Kidney capillary endothelial cell (primary cell): ENCODE measurements at places on chromosomes 2 and 18.

GRCh38 chr18:74497778-74498177, 1.6 kb downstream of the CNDP2 start:
- DNase-seq: no peak

DNA sequence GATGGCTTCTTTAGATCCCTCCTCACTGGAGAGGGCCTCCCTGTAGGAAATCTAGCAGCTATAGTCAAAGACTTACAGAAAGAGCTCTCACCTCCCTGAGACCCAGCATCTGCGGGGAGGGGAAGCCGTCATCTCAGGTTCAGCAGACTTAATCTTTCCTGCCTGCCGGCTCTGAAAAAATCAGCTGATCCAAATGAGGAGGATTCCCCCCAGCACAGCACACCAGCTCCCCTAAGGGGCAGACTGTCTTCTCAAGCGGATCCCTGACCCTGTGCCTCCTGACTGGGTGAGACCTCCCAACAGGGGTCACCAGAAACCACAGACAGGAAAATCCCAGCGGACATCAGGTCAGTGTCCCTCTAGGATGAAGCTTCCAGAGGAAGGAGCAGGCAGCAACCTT, 601.9 kb downstream of the CNTNAP5 start:
- no peak for DNase-seq

- no peak for DNase-seq
These were observed 1.1 kb upstream of the MAT2A start for GRCh38 chr2:85537600-85538506.

- no peak for DNase-seq
These were observed 7.2 kb downstream of the BBS5 start for GRCh38 chr2:169486487-169486886.

DNA sequence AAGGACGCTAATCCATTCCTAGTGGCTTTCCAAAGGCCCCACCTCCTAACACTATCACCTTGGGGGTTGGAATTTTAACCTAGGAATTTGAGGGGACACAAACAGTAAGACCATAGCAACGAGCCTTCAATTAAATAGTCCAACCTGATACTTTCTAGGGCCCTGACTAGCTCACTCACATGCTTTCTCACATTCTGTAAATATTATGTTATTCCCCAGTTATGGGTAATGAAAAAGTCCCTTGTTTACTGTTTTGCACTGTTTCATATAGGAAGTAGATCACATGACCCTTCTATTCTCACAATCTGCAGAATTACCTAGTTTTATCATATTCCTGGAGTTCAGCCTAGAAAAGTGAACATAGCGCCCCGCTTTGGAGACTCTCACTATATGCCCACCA, 1212.1 kb upstream of the ACVR2A start:
- DNase-seq: no peak

DNA sequence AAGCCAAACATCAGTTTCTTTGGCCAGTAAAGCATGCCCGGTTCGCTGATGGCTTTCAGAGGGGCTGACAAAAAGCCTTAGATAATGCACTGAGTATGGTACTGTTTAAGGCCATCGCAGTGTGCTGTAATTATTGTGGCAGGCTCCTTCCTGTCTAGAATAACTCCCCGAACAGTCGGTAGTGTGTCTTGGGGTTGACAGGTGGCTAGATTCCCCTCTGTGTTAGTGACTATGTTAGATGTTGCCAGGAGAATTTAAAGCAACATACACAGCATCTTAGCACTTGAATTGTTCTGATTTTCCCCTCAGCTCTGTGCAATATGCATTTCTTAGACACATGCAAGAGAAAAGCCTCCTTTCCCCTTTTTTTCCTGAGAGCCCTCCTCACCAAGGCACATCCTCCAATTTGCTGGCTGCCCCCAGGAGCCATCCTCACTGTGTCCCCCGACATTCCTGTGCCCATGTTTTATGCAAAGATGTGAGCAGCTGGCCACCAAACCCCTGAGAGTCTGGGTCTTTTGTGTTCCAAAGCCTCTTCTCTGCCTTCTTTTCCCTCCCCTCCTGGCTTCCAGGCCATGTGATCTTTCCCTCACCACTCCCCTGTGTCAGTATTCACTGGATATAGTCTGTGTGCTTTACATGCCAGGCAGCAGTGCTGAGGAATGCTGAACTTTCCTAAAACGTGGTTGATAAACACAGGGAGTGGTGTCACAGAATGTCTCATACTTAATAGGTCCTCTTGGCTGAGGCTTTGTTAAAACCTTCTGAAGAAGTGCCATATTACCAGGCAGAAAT, 331.5 kb downstream of the HRH4 start:
- no peak for DNase-seq

- no peak for DNase-seq
These were observed 3.5 kb downstream of the MAP3K20 start for GRCh38 chr2:173079141-173079540.

- no peak for DNase-seq
These were observed 111.8 kb downstream of the STK39 start for GRCh38 chr2:168135630-168136029.

GRCh38 chr2:64698668-64699444, 45.1 kb upstream of the SERTAD2 start:
- peak; percentile 99 for DNase-seq

DNA sequence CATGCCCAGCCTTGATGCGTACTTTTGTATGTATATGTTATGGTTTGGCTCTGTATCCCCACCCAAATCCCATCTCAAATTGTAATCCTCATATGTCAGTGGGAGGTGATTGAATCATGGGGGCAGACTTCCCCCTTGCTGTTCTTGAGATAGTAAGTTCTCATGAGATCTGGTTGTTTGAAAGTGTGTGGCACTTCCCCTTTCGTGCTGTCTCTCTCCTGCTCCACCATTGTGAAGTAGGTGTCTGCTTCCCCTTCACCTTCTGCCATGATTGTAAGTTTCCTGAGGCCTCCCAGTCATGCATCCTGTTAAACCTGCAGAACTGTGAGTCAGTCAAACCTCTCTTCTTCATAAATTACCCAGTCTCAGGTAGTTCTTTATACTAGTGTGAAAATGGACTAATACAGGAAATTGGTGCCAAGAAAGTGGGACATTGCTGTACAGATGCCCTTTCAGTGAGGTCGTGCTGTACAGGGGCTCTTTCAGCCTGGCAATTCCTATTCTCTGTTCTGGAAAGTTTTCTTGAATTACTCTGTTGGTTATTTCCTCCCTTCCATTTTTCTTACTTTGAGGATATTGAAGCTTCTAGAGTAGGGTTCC, 38.2 kb downstream of the KCMF1 start:
- DNase-seq: peak; percentile 19

DNA sequence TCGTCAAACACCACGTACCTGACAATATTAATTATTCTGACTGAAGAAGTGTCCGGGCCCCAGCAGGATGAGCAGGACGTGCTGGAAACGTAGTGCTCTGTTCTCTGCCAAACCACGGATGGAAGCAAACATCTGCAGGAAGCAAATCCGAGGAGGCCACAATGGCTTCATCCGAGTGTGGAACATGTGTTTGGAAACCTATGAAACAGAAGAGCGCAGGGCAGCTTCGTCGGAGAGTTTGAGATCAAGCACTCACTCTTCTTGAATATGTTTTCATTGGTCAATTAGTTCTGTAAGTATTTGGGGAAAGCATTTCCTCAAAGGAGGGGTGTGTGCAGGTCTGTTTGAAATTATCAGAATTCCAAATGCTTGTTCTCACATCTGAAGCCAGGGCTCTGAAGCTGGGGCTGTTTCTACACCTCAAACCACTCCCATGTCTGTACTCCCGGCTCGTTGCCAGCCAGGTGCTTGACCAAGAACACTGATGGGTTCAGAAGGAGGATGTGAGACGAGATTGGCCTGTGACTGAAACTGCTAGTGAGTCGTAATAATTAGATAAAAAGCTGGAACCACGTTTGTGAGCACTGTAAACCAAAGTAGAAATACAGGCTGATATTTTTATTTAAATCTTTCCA, 356.6 kb upstream of the SALL3 start:
- no peak for DNase-seq

DNA sequence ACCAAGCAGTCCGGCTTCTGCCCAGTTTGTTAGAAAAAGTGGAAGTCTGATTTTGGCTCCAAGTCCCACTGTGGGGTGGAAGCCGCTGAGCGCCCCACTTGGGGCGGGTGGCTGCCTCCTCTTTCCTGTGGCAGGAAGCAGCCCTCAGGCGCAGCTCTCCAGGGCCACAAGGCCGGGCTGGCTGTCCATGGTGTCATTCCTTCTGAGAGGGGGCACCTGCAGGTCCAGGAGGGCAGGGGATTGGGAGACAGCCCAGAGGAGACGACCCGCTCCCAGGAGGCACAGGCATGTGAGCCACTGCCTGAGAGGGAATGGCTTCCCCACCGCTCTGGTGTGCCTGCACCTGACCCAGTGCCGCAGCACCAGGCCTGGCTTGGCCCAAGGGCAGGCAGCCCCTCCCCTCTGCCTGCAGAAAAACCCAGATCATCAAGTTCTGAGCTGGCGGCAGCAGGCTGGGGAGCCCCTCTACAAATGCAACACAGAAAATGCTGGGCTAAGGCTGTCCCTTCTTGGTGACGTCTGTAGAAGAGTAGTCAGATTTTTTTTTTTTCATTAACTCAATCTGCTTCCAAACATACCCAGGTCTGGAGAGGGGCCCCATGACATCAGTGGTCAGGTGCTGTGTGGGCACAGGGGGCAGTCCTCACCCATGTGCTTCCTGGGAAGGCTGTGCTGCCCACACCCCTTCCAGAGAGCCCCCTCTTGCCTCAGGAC, 38.4 kb downstream of the HS6ST1 start:
- DNase-seq: peak; percentile 20

GRCh38 chr2:189363559-189363958, 77.7 kb upstream of the WDR75 start:
- DNase-seq: peak; percentile 72

DNA sequence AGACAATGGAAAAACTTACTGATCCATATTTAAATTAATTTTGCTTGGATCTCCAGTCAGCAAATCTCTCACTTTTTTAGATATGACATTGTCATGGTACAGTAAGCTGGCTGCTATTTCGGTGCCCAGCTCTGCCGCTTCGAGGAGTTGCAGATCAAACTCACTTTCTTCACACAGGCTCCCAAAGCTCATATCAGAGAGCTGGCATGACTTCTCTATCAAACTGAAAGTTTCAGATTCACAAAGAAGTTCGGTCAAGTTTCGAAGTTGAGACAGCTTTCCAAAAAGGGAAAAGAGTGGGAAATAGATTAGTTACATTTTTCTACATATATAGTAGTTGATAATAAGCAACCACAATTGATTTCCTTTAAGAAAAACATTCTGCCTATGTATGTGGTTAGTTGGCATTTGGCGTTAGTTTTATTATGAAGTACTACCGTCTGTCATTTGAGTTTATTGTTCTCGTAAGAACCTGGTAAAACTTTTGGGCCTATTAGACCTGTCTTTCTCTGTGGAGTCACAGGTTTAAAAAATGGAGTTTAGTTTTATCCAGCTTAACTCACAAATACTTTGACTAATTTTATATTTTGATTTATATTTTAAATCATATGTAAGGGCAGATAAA, 118.8 kb downstream of the ABCA12 start:
- DNase-seq: no peak

GRCh38 chr2:119233326-119234020, 9.8 kb downstream of the STEAP3 start:
- no peak for DNase-seq
